ENCODE measurements at places on chromosomes 16 and 17. TPM values are rescaled to one million over a fixed set of nuclear protein-coding genes. Genes with fewer than 3 reads are reported as not detected.

Gene GPR179
- 10.4 TPM for total RNA-seq

Gene PERCC1
- total RNA-seq: 6.9 TPM

Gene MAP2K6
- 27.4 TPM for total RNA-seq

Gene TEX14
- total RNA-seq: 0.71 TPM

Gene CYGB
- total RNA-seq: 12.5 TPM

Gene COL1A1
- 7,902 TPM for total RNA-seq

Gene CD300H
- not detected for total RNA-seq

Gene CEP295NL
- 11.7 TPM for total RNA-seq

Gene MEAK7
- 23.1 TPM for total RNA-seq

Gene FZD2
- 15.1 TPM for total RNA-seq

Gene SPATA32
- total RNA-seq: not detected

Gene PLLP
- 2.7 TPM for total RNA-seq

Gene ABCA6
- 29.4 TPM for total RNA-seq

Gene CACNG3
- total RNA-seq: 4.6 TPM

Gene TRIM72
- total RNA-seq: 7.6 TPM

Gene MMP2
- 248 TPM for total RNA-seq

Gene C17orf100
- 3.5 TPM for total RNA-seq
